Activated CD8-positive, alpha-beta memory T cell treated with anti-CD3 and anti-CD28 coated beads for 48 hours (primary cell): ENCODE measurements at places on chromosomes 5 and 9.

- no peak for DNase-seq
Observed at GRCh38 chr5:128109138-128109537, 25.6 kb downstream of the SLC12A2 start.

DNA sequence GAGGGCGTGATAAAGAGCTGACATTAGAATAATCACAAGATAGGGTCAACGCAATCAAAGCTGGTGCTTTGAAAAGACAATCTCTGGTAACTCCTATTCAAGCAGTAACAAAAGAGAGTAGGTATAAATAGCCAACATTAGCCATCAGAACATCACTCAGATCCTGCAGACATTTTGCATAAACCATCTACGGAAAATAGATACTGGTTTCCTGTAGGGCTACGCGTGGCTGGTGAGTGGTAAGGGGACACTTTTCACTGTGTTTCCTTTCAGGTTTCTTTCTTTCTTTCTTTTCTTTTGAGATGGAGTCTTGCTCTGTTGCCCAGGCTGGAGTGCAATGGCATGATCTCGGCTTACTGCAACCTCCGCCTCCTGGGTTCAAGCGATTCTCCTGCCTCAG lies 22.3 kb downstream of the TTF1 start:
- DNase-seq: no peak

DNA sequence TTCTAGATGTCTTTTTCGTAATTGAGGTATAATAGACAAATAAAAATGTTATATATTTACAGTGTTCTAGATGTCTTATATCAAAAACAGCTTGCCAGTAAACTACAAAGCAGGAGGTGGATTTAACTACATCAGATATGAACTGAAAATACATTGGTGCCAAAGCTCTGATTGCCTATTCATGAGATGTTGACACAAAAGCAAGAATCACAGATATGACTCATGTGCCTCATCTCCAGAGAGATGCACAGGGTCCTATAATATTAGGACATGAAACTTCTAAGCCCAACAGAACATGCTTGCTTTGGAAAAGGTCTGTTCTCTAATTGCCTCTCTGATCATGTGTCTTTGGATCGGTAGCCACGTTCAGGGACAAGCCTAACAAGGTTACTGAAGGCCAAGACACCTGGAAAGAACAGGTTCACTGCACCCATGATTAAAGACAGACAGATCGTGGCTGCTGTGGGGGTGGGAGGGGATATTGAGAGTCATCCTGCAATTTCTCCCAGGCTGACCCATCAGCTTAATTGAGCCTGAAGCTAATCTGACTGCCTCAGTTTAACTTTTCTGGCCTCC lies 16.8 kb downstream of the ABCA1 start:
- no peak for DNase-seq

DNA sequence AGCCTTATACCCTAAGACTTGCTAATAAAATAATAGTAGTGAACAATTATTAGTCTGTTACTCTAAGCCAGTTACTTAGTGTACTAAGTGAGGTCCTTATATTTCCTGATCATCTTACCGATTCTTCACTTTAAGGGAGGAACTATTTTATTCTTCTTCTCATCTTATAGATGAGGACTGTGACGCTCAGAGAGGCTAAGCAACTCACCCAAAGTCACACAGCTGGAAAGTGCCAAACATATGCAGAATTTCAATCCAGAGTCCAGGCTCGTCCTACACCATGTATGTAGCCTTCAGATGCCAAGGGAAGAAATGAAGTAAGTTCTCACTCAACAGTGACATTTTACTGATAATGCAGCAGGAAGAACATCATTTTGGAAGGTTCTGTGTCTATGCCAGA lies 34.4 kb upstream of the ARAP3 start:
- DNase-seq: no peak

GRCh38 chr5:178532666-178533065 lies 57.5 kb downstream of the COL23A1 start:
- DNase-seq: no peak

DNA sequence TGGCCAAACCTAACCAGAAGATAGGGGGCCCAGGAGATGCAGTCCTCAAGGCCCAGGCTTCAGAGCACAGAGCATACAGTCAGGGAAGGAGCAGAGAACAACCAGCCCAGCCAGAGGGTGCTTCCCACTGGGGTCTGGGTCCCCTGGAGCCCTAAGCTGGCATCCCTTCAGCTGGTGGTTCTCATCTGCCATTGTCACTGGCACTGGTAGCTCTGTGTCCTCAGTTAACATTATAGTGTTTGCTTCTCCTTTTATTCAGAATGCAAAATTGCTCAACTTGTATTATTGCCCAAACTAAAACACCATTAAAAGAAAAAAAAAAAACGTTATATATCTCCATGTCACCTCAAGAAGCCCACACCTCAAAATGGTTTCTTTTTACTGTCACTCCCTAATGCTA lies 219.2 kb downstream of the ENC1 start:
- no peak for DNase-seq

DNA sequence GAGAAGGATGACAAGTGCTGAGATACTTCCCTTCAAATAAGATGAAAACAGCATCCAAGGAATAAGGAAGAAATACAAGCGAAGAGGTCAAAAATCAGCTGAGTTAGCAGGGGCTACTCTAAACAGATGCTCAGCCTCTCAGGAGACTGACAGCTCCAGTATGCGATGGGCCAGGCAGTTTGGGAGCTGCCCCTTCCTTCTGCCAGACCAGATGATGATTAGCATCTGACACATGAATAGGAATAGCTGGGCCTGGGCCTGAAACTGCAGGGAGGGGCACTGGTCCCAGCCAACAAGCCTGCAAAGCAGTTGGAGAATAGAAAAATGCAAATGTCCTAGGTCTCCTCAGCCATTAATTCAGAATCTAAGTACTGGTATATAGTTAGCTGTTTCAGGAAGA lies 13.1 kb upstream of the MAP3K1 start:
- DNase-seq: no peak
